Ureter (tissue), 1 donor: ENCODE measurements at places on chromosomes 12 and 14. TPM values are rescaled to one million over a fixed set of nuclear protein-coding genes. Genes with fewer than 3 reads are reported as not detected.

DNA sequence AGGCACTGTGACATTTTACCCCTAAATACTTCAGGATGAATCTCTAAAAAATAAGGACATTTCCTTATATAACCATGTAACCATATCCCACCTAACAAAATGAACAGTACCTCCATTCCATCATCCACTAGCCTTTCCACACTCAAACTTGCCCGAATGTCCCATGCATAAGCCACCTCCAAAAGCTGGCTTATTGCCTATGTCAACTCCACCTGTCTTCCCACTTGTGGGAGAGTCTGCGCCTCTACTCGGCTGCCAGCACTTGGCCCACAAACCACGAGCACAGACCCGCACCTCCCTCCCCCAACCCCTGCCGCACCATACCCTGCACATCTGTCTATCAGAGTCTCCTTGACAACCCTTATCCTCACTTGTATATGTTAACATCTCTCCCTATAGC, 165.8 kb downstream of the CALM1 start:
- no peak for DNase-seq

GRCh38 chr12:124557518-124558223, 9.7 kb downstream of the NCOR2 start:
- no peak for DNase-seq

- DNase-seq = no peak
These were observed 78.8 kb downstream of the OSBPL8 start for GRCh38 chr12:76480796-76481195.

DNA sequence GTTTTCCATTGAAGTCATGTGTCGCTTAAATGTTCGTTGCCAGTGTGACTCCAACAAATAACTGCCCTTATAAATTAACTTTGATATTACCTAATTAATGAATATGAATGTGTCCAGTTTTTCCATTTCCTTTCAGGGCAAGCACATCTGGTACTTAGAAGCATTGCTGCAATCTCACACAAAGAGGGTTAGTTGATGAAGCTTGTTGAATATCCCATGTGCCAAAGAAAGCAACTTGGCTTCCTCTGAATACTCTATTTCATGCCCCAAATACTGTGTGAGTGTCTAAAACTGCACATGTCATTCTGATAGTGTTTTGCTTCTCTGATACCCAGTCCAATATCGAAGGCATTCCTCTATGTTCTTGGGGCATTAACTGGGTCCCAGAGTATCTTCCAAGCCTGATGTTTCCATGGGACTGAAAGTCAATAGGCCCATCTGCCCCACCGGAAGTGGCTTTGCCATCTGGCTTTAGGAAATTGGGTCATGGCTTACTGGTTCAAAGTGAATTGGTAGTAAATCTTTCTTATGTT, 75.8 kb upstream of the CNTN1 start:
- no peak for DNase-seq

DNA sequence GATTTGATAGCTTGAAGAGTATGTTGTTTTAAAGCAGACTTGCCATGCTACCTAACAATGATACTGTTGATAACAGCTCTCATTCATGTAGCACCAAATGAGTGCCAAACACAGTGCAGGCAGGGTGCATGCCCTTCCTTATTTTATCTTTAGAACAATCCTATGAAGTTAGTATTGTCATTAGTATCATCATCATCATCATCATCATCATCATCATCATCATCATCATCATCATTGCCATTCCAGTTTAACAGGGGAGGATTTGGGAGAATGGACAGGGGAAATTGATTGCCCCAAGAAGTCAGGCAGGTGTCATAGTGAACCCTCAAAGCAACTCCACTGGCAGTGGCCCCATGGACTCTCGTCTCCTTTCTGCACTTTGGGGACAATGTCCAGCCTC, 734.9 kb downstream of the VRK1 start:
- DNase-seq = no peak

DNA sequence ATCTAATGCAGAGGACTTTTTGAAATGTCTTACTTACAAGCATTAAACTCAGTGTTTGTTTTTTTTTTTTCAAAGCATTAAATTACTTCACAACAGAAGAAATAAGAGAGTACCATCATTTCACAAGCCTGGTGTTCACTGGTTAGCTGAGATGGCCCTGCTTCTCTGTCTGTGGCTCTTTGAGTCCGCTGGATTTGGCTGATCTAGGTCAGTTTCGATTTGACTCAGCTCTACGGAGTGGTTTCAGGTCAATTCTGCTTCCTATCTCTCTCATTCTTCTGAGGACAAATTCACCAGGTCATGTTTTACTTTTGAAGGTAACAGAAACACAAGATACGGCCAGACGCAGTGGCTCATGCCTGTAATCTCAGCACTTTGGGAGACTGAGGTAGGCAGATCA, 1066.1 kb downstream of the FLRT2 start:
- DNase-seq = no peak

The NXPH4 gene
- total RNA-seq = not detected

The NRXN3 gene
- 6.7 TPM for total RNA-seq
